Caco-2 (cell line): ENCODE measurements at places on chromosomes 1 and 21.
A peak's percentile ranks its signal among the peaks of the same experiment; 100 is the strongest.

- no peak for DNase-seq
Measured at GRCh38 chr21:44880405-44881197, 7.1 kb upstream of the PTTG1IP start.

- DNase-seq, result no peak
Measured at GRCh38 chr1:179598631-179599030, 7.0 kb downstream of the TDRD5 start.

DNA sequence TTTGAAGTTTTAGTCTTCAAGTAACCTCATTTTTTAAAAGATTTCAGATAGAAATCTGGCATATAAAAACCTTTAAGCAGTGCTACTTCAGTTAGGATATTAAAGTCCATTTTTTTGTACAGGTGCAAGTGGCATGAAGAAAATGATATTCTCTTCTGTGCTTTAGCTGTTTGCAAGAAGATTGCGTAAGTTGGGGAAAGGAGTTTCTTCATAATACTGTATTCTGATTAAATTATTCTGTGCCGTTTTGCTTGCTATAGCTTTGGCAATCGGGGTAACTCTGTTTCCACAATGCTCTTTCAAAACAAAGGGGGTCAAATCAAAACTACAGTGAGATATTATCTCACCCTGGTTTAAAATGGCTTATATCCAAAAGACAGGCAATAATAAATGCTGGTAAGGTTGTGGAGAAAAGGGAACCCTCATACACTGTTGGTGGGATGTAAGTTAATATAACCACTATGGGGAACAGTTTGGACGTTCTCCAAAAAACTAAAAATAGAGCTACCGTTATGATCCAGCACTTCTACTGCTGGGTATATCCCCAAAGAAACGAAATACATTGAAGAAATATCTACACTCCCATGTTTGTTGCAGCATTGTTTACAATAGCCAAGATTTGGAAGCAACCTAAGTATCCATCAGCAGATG lies 27.1 kb downstream of the MAEL start:
- DNase-seq, result no peak

DNA sequence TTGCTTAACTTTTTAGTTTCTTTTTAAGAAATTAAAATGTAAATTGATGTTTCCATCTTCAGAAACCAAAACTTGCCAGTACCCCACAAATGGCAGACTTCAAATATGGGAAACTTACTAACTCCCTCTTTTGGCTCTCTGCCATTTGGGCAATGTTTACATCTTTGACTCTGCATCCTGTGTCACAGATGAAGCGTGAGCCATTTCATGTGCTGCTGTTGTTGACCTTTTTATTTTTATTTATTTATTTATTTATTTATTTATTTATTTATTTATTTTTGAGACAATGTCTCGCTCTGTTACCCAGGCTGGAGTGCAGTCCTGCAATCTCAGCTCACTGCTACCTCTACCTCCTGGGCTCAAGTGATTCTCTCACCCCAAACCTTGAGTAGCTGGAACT lies 16.0 kb upstream of the COG2 start:
- no peak for DNase-seq

DNA sequence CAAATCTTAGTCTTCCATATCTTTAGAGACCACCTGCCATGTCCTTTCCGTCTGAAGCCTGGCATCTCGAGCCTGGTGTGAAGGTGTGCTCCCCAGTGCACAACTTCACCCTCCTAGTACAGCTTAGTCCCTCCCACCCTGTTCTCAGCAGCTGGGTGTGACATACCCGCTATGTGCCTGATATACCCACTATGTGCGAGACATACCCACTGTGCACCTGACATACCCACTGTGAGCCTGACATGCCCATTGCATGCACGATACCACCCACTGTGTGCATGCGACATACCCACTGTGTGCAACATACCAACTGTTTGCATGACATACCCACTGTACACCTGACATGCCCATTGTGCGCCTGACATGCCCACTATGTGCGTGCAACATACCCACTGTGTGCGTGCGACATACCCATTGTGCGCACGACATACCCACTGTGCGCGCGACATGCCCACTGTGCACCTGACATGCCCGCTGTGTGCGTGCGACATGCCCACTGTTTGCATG lies 3.0 kb upstream of the RRP1 start:
- no peak for DNase-seq

GRCh38 chr1:1049318-1050165 lies 24.6 kb downstream of the RNF223 start:
- DNase-seq, result no peak

GRCh38 chr21:45546636-45547544 lies 4.7 kb upstream of the SLC19A1 start:
- DNase-seq, result peak; percentile 64

DNA sequence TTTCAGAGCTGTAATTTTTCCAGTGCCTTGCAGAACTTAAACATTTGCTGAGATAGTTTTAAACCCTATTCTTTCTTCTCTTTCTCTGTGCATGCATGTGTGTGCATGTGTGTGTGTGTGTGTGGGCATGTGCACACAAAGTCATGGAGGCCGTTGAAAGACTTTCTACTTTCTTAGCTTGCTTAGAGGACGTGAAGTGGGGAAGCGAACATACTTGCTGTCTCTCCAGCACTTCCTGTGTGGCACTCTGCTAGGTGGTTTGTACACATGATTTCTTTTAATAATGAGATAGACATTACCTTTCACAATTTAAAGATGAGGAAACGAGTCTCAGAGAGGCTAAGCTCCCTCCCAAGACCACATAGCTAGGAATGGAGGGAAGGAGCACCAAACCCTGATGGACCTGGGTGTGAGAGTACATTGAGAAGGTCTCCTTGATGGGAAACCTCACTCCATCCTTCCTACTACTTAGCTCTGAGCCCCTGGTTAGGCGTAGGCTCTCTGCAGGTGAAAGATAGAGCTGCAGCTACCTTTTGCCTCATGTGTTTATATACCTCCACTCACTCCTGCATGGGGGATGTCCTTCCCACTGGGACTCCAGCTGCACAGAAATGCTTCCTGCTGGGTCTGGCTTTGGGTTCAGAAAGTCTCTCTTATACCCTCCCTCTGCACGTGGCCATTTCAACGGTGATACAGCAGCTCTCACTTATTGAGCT lies 101.9 kb upstream of the USP24 start:
- DNase-seq, result no peak

DNA sequence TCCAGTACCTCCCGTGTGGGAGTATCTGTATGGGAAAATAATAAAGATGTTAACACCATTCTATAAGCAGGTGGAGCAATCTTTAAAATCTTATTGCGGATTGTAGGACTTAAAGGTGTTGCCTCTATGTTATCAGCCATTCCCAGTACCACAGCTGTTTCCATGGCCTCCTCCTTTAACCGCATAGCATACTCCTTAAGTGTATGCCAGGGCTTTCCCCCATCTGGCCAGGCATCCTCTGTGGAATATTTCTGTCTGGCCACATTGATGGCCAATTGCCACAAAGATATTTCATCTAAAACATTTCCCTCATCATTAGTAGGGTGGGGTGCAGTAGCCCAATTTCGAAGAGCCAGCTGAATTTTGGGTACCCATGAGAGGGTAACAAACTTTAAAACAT lies 7.3 kb upstream of the STUM start:
- no peak for DNase-seq

GRCh38 chr1:169949139-169949538 lies 55.4 kb upstream of the SCYL3 start:
- no peak for DNase-seq

DNA sequence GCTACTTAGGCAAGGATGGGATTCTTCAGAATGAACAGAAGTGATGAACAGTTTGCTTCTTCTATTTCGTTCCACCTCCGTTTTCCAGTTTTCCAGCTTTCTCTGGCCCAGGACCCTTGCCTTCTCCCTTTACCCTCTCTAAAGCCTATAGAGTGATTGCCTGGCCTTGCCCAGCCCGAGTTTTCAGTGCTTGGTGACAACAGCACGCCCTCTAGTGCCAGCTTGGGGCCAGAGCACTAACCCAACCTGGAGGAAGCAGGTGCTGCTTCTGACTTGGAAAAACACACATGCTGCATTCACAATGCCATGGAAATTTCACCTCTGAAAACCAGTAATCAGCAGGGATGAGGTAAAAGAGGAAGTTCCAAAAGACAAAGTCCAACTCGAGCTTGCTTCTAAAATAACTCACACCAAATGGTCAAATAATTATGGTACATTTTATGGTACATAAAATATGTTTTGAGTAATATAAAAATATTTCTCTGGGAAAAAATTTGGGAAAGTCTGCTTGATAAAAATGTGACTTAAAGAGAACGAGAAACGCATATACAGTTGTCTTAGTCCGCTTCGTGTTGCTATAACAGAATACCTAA lies 26.1 kb downstream of the UBE2T start:
- DNase-seq, result peak; percentile 85

GRCh38 chr21:24423546-24423945 lies 1183.7 kb downstream of the MRPL39 start:
- no peak for DNase-seq

- DNase-seq, result peak; percentile 33
Measured at GRCh38 chr1:17559615-17560419, 20.3 kb downstream of the ARHGEF10L start.

- DNase-seq, result no peak
Measured at GRCh38 chr1:175317309-175317708, 124.7 kb upstream of the KIAA0040 start.

DNA sequence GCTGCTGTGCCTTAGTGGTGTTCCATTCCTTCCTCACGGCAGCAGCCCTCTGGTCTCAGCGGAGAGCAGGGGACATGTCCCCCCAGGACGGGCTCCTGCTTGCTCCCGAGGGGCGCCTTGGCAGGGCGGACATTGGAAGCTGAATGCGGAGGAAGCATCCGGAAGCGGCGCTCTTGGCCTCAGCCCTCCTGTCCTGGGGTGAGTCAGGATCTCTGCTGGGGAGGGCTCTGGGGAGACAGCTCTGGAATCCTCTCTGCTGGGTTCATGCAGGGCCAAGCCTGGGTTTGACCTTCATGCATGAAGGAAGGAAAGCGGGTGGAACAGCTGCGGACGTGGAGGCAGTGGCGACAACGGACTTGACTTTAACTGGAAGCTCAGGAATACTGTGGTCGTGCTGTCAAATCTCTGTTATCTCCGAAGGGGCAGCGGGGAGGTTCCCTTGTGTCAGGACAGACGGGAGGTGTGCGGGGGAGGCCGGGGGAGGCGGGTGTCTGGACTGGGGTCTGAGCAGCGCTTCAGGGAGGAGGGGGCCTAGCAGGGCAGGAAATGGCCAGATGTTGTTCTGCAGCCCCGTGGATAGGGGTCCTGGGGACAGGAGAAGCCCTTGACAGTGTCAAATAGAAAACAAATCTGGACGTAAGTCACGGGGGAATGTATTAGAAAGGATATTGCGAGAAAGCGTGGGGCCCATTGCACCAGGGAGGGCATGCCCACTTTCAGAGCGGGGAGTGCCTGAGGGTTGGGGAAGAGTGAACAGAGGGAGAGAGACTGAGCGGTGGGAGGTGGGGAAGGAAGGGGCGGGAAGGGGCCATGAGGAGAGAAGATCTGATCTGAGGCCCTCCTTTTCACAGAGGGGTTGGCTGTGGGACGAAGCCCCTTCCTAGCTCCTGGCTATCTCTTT lies 26.6 kb downstream of the CRYAA start:
- DNase-seq, result peak; percentile 25

- no peak for DNase-seq
Measured at GRCh38 chr1:172733815-172734214, 74.9 kb downstream of the FASLG start.

DNA sequence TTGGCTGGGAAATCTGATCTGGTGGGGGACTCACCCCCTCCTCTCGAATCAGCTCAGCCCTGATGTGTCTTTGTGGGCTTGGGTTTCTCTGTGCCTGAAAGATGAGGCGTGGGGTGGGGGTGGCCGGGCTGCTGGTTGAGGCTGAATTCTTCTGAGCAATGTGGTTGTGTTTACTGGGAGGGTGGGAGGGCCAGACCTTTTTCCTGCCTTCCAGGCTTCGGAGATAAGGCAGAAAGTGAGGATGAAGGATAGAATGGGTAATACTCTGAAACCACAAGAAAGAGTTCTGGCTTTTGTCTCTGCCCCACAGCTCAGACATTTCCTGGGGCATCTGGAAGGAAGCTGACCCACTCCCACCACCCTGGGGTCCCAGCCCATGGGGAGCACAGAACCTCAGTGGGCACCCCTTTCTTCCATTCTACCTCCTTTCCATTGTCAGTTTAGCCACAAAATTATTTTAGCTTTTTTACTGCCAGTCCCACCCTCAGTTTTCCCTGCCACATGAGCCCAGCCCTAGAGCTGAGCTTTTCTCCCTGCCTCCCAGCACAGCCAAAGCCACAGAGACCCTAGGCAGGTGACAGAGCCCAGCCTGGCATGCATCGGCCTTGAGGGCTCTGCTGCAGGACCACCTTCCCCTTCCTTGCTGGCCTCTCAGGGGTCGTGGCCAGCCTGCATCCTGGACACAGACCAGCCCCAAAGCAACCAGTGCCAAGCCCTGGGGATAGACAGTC lies 11.2 kb downstream of the ALX3 start:
- DNase-seq, result no peak

GRCh38 chr1:24206516-24207394 lies 19.7 kb upstream of the IFNLR1 start:
- DNase-seq, result no peak

- DNase-seq, result no peak
Measured at GRCh38 chr1:76891931-76892622, 24.8 kb downstream of the ST6GALNAC5 start.

- no peak for DNase-seq
Measured at GRCh38 chr1:111164151-111164550, 24.1 kb downstream of the CEPT1 start.

DNA sequence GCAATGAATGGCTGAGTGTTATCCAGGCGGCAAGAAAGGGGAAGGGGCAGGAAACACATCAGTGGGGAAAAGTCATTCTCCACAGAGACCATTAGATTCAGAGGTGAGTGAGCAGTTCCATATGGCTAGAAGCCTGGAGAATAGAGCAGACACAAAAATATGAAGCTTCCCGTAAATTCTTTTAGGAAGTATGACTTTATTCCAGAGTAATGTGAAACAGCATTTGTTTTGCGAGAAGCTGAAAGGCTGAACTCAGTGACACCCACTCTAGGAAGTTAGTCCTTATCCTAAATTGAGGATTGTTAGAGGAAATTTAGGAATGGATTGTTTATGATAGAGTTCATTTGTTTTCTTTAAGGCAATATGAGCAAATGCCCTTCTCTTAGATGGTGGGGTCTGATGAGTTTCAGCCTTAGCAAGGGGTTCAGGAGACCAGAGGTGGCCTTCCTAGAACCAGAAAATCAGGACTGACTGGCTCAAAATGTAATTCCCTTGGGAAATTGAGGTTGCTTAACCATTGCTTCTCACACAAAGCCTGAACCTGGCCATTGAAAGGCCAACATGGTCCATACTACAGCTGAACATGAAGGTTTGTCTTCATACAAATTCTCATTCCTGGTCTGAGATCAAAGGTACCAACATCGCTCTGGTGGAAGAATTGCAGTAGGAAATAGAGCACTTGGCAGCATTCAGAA lies 167.5 kb downstream of the TPR start:
- DNase-seq, result no peak
